ENCODE measurements at places on chromosomes 3 and 15.
A peak's percentile ranks its signal among the peaks of the same experiment; 100 is the strongest.

GRCh38 chr3:52254608-52255007, 9.0 kb downstream of the PPM1M start:
- no peak for DNase-seq

DNA sequence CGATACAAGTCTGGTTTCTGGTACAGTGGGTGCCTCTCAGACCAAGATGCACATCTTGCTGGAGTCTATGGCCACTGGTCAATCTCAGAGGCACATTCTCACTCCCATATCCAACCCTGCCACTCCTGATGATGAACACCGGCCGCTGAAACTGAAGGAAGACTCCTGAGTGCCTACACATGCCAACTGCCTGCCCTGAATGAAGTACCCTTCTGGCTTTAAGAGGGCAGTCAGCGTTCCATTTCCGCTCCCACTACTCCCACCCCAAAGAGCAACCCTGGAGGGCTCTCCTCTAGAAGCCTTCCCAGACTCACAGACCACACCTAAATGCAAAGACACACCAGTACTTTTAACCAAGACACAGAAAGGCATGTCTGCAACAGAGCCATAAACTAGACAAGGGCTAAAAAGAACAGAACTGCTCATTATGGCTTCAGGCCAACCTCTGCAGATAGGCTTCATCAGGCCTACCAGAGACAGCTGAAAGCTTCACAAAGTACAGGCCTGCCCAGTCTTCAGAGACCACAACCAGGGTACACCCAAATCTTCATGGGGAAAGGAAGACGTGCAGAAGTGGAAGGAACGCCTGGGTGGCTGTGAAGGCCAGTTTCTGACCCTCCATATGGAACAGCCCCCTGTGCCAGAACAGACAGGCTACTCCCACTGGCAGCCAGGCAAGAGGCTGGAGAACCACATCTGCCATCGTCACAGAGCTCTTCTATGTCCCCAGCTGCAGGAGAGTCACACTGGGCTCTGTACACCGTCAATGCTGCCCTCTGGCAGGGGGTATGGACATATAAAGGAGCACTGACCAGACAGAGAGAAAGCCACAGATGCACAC, 14.3 kb downstream of the ANP32A start:
- no peak for DNase-seq

GRCh38 chr15:50312636-50313035, 42.4 kb downstream of the GABPB1 start:
- no peak for DNase-seq

DNA sequence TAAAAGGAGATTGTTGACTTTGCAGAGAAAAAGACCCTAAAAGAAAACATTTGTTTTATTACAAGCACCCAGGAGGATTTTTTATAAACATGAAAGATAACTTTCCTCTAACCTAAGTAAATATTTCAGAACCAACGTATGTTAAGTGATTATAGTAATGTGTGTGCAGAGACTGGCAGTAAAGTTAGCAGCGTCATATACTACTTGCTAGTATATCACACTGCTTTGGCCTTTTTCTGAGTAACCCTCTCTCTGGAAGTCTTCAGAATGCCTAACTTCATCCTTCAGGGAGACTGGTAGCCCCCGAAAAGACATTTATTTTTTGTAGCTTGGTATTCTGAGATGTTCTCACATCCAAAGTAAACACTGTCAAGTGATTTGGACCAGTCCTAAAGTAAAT, 17.9 kb downstream of the UBE2E1 start:
- DNase-seq, result no peak

GRCh38 chr3:153219146-153219545, 57.1 kb downstream of the RAP2B start:
- no peak for DNase-seq

DNA sequence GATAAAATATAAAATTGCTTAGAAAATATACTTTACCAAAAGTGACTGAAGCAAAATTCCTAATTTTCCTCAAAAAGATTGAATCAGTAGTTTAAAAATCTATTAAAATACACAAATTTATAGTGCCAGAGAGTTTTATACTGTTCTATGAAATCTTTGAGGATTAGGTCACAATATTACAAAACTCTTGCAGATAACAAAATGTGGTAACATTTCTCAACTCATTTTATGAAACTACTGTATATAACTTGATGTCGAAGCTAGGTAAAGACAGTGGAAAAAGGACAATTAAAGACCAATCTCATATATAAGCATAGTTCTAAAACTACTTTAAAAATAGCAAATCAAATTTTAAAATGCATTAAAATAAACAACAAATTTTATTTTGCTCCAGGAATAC, 15.9 kb downstream of the VEPH1 start:
- DNase-seq, result no peak

DNA sequence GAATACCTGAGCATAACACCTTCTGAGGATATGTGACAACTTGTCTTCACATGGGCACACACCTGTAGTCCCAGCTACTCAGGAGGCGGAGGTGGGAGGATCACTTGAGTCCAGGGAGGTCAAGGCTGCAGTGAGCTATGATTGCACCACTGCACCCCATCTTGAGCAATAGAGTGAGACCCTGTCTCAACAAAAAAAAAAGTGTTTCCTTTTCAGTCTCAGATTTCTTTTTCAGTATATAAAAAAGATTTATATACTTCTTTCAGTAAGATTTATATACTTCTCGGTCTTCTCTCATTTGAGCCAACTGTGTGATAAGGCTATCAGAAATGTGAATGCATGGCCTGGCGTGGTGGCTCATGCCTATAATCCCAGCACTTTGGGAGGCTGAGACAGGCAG, 84.9 kb upstream of the SKOR1 start:
- no peak for DNase-seq

DNA sequence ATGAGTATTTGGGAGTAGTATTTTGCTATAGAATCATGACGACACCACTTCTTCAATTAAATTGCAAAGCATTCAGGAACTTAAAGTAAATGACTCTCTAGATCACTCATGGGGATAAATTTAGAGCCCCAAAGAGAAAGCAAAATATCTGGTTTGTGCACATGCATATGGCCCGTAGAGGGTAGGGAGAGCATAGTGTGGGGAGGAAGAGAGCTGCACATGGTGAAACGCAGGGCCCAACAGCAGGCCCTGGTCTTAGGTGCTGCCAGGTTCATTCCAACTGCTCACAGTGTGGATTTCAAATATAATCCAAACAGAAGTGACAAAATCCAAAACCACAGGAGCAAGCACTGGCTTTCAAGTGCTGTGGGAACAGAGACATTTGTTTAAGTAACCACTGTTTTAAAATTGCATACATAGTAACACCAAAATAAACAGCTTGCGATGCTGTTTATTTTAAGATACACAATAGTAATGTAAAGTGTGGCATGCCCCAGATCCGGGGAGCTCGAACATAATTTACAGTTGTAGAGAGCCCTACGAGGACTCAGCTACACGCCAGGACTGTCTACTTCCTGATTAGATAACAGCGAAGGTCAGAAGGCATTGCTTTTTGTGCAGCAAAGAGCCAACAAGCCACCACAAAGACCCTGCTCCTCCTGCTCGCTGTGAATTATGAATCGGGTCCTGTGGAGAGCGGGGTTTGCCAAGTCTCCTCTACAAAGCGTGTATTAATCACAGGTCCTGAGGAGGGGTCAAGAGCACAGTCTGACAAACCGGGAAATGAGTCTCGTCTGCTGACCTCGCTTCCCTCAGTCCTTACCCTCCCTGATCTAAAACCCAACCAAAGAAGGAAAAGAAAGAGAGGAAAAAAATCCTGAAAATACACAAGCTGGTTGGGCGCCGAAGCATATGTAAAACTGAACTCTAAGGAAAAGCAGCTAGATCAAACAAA, 80.6 kb downstream of the MEIS2 start:
- DNase-seq, result peak; percentile 9

- DNase-seq, result peak; percentile 48
These were observed 74.6 kb upstream of the LEKR1 start for GRCh38 chr3:156751461-156752025.

DNA sequence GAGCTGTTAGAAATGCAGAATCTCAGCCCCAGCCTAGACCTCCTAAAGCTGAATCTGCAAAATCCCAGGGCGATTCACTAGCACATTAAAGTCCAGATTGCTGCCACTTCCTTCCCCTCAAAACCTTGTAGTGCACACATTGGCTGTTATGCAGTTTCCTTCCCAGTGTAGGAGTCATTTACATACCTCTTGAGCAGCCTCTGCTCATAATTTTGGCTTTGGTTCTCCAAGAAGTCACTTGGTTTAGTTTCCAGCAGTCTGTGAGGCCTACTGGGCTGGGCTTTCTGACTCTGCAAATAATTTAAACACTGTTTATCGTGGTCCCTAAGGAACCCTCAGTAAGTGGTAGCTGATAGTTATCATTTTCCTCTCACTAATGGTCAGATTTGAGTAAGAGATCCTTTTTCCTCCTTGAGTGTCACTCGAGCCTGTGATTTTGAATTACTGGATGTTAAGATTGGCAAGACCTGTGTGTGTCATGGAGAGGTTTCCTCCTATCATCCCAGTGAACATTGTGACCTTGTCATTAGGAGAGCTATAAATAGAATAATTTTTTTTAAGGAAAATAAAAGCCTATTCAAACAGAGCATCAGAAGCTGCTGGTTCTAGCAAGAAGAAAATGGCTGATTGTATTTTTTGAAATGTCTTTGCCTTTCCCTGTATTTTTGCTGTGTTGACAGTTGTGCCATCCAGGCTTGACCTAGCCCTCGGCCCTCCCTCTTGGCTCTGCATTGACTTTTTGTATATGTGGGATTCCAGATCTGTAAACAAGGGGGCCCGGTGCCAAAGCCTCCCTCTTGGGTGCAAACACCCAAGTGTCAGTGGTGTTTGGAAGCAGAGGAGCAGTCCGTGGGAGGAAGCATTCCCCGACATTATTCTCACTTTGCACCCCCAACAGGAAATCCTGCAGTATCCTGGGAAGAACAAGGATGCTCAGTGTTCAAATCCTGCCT, 134.8 kb upstream of the ANKRD28 start:
- DNase-seq, result peak; percentile 11

All from dermis blood vessel endothelial cell (primary cell).